ENCODE measurements at places on chromosomes 12 and 14. TPM values are rescaled to one million over a fixed set of nuclear protein-coding genes. Genes with fewer than 3 reads are reported as not detected.

DNA sequence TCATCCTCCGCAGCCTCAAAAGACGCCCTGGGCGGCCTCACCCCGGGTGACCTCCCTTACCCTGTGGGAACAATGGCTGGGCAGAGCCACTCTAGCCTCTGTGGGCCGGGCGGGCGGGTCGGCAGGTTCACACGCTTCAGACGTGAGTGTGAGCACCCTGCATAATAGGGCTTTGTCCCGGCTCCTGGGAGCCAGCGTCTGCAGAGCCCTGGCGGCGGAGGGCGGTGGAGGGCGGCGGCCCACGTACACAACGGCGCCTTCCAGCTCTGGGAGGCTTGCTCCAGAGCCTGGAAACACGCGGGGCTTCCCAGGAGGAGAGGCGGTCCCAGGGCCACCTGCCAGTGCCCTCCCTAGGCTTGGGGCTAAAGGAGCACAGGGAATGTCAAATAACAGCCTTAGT is 205.6 kb downstream of the BCL11B start:
- no peak for DNase-seq

The NRIP2 gene
- 1.7 TPM for total RNA-seq

GRCh38 chr12:40515041-40515816 is 177.0 kb upstream of the CNTN1 start:
- DNase-seq: no peak

The KRT75 gene
- not detected for total RNA-seq

GRCh38 chr12:57142727-57143126 is 4.7 kb downstream of the LRP1-AS start:
- DNase-seq: no peak
